ENCODE measurements at places on chromosomes 1 and 21.

GRCh38 chr1:179747611-179748010 lies 4.5 kb downstream of the FAM163A start:
- DNase-seq = no peak

DNA sequence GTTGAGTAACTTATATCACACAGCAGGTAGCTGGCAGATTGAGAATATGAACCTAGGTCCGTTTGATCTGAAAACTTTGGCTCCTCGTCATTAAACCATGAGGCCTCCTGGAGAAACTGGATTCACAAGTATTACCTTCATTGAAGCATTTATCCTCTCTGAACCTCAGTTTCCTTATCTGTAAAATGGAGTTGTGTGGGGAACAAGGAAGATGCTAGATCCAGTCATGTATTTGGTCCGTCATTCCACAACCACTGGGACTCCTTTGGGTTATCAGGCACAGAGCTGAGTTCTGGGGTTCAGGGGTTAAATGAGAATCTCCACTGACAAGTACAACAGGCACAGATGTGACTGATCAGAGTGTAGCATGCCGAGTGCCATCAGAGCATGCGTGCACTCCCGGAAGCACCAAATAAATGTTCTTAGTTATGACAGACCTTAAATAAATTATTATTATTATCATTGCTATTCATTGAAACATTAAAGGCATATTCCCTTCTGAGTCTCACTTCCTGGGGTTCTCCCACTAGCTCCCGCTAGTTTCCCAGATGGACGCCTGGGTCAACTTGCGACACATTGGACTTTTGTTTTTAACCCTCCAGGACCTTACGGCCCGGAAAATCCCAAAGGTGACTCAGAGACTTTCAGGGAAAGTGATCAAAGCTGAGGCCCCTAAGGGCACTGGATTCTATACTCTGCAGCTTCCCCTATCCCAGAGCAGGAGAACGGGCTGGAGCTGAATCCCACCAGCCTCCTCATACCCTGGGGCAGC lies 130.6 kb downstream of the PLPP3 start:
- no peak for DNase-seq

- DNase-seq = no peak
These were observed 1.4 kb upstream of the SRRM1 start for GRCh38 chr1:24641646-24642151.

- no peak for DNase-seq
These were observed 182.9 kb downstream of the ZNF281 start for GRCh38 chr1:200226969-200227303.

- no peak for DNase-seq
These were observed 10.6 kb downstream of the PAX7 start for GRCh38 chr1:18641005-18641941.

GRCh38 chr1:152141971-152142584 lies 16.9 kb downstream of the RPTN start:
- DNase-seq = no peak

DNA sequence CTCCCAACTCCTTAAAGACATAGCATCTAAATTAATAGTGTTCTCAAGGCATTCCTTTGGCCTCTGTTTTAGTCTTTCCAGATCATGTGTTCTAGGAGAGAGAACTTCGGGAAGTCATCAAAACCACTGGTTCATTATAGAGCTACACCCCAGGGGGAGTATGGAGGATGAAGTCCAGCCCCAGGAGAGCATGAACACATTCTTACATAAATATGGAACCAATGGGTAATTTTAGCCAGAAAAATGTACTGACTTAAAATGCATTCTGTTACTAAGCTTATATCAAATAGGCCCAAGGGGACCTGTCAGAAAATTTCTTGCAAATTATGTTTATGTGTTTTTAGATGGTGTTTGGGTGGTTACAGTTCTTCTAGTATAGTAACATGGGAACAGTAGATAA lies 165.2 kb downstream of the NTMT2 start:
- DNase-seq = no peak

GRCh38 chr1:156134716-156135435 lies 18.5 kb upstream of the SEMA4A start:
- DNase-seq = no peak

DNA sequence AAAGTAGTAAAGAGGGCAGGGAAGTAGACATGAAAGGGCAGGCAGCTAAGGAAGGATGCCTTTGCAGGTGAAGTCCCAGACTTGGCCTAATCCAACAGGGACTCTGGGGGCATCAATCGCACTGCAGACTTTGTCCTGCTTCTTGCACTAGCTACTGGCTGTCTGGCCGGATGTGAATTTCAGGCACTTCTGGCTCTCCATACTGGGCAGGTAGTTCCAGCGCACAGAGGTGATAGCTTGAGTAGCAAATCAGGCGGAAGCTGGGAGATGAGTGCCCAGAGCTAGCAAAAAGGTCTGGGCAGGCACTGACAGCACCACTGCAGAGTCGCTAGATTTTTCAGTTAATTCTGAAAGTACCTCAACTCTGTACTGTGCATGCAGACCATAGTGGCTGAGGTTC lies 997 bp downstream of the RSPH1 start:
- no peak for DNase-seq

GRCh38 chr1:19419691-19420090 lies 65.6 kb downstream of the CAPZB start:
- DNase-seq = no peak

- no peak for DNase-seq
These were observed 68.4 kb downstream of the DMRTA2 start for GRCh38 chr1:50354813-50355212.

GRCh38 chr1:31010086-31010989 lies 55.2 kb downstream of the PUM1 start:
- DNase-seq = no peak

DNA sequence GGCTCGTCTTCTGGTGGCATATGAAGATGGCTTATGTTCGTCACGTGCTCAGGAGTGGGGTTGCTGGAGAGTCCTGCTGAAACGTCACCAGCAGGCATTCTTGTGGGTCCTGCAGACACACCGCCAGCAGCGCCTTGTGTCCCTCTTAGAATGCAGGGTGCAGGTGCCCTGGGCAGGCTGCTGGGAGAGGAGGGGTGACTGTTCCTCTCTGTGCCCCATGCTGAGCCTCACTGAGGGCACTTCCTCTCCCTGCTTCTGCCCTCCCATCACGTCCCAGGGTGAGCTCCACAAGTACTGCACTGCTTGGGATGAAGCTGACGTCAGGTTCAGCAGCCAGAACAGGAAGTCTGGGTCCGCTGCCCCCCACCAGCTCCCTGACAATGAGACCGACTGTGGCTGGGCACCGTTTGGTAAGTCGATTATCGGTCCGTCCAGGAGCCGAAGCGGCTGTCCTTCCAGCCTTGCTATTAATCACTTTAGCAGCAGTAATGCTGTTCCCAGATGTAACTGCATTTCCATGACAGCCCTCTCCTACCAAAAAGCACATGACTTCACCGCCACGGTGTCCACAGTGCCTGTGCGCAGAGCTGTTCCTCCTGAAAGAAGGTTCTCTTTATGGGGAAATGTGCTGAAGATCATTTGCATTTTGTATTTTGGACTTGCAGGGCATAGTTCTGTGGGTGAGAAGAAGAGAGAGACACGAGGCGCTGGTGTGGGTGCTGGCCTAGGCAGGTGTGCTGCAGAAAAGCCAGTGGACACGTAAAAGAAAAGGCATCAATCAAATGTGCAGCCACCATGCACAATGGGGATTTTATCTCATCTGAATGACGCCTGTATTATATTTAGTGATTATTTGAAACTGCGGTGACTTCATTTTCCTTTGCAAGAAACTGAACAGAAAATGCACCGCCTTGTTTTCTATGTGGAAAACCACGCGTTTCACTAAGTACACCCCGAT lies 21.0 kb downstream of the SLC37A1 start:
- no peak for DNase-seq

- no peak for DNase-seq
These were observed 82.2 kb upstream of the SLFNL1 start for GRCh38 chr1:41103766-41104165.

DNA sequence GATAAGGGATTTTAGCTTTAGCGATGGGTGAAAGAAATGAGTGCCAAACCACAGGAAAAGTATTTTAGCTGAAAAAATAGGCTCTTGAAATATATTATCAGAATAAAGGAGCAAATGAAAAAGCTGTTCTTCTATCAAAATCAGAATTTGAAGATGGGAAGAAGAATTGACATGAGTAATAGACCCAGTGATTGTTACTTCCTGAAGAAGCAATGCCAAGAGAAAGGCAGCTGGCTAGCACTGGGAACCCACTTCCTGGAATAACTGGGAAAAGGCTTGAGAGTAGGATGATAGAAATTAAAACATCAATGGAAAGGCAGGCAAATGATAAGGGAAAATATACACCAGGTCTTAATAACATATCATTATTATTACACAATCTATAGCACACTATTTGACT lies 29.9 kb upstream of the LYPLAL1 start:
- DNase-seq = no peak

DNA sequence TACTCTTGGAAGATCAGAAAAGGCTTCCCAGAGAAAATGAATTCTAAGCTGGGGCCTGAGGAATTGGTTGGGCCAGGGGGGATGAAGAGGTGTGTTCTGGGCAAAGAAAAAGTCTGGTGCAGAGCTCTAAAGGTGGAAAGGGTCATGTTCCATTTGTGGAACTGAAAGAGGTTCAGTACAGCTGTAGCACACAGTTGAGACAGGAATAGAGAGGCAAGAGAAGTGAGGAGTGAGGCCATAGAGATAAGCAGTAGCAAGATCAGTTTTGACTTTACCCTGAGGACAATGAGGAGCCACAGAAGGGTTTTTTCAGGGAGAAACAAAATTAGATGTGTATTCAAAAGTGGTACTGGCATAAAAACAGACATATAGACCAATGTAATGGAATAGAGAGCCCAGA lies 30.3 kb upstream of the MUTYH start:
- no peak for DNase-seq

GRCh38 chr1:41891199-41891896 lies 27.4 kb downstream of the HIVEP3 start:
- DNase-seq = no peak

DNA sequence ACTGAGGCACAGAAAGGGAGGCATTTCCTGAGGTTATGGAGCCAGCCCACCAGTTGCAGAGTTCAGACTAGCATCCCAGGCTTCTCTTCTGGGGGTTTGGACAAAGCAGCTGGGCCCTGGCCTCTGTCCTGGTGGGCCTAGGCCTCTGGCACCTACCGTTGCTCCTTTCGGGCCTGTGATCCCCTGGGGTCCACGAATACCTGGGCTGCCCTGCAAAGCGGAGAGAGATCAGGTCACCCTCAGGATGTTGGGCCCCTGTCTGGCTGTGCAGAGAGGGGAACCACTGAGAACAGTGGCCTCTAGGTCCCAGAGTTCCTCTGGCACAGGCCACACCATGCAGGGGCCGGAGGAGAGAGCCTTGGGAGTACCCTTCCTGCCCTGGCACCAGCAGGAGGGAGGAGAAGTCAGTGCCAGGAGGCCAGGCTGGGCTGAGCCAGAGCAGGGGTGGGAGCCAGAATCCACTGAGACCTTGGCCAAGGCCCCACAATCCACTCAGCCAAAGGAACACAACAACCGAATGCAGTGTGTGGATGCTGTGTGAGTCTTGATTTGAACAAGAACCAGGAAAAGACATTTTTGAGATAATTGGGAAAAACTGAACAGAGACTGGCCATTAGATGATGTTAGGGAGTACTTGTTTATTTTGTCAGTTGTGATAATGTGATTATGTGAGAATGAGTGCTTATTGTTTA lies 8.9 kb downstream of the COL9A2 start:
- DNase-seq = peak; percentile 30

DNA sequence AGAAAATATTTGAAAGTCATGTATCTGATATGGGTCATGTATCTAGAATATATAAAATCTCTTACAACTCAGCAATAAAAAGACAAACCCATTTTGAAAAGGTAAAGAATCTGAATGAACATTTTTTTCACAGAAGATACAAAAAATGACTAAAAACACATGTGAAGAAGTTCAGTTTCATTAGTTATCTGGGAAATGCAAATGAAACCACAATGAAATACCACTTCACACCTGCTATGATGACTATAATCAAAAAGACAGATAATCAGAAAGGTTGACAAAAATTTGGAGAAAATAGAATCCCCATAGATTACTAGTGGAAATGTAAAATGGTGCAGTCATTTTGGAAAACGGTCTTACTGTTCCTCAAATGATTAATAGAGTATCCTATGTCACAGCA lies 631.0 kb downstream of the MRPL39 start:
- no peak for DNase-seq

GRCh38 chr1:56915960-56916359 lies 49.9 kb downstream of the C8B start:
- no peak for DNase-seq

- no peak for DNase-seq
These were observed 116.7 kb downstream of the FASLG start for GRCh38 chr1:172775606-172776005.

DNA sequence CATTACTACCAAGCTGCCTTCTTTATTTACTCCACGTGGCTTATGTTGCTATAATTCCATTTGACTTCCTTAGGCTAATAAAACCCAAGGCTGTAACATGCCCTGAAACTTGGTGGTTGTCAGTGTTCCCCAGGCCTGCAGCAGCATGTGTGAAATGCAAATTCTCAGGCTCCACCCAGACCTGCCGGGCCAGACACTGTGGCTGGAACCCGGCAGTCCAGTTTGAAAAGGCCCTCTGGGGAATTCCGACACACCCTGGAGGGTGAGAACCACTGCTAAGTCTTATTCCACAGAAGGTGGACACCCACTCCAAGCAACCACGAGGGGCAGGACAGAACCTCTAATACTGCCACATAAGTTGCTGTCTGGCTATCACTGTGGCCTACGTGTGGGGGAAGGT lies 41.4 kb downstream of the URB1 start:
- DNase-seq = no peak

All from posterior cingulate gyrus (tissue), 11 donors.